ENCODE measurements at places on chromosomes 6 and 20.

DNA sequence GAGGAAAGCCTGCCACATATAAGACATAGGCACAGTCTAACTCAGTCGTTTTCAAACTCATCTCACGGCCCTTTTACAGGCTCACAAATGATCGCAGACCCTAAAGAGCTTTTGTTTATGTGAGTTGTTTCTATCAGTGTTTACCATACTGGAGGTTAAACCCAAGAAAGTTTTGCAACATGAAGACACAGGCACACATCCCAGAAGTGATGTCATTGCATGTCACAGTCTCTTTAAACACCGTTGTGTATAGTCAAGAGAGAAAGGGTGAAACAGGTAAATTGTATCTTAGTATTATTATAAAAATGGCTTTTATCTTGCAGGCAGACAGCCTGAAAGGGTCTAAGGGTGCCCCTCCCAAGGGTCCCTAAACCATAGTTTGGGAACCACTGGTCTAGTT is 96.7 kb downstream of the BACH2 start:
- DNase-seq: no peak

- DNase-seq: no peak
These were observed 43.0 kb downstream of the TSPYL4 start for GRCh38 chr6:116210750-116211425.

GRCh38 chr20:34675993-34676641 is 775 bp downstream of the PIGU start:
- no peak for DNase-seq

GRCh38 chr6:16380220-16380809 is 141.9 kb downstream of the GMPR start:
- no peak for DNase-seq

DNA sequence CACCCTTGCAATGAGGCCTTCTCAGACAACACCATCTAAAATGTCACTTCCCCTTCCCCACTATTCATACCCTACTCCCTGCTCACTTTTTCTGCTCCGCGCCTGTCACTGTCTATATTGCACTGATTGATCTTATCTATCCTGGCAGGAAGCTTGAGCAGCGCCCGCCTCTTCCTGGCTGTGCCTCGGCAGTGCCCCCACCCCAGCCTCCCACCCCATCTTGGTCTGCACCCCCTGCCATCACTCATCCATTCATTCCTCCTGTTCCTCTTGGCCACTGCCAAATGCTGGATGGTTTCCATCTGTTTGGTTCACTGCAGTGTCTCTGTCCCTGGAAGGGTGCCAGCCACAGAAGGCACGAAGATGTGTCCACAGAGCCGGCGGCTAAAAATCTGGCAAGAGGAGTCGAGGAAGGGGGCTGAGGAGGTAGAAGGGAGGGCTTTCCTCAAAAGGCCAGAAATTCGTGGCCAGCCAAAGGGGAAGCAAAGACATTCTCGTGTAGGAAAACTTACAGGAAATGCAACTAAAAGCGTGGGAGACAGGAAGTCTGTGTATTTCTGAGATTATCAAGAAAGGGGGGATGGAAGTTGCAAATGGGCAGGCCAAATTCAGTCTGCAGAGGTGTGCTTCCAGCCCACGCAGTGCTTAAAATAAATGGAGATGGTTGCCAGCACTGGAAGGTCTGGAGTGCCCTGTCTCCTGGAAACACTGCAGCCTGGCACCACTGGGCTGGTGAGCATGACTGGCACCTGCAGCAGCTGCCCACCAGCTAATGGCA is 27.6 kb downstream of the SYNJ2 start:
- no peak for DNase-seq

DNA sequence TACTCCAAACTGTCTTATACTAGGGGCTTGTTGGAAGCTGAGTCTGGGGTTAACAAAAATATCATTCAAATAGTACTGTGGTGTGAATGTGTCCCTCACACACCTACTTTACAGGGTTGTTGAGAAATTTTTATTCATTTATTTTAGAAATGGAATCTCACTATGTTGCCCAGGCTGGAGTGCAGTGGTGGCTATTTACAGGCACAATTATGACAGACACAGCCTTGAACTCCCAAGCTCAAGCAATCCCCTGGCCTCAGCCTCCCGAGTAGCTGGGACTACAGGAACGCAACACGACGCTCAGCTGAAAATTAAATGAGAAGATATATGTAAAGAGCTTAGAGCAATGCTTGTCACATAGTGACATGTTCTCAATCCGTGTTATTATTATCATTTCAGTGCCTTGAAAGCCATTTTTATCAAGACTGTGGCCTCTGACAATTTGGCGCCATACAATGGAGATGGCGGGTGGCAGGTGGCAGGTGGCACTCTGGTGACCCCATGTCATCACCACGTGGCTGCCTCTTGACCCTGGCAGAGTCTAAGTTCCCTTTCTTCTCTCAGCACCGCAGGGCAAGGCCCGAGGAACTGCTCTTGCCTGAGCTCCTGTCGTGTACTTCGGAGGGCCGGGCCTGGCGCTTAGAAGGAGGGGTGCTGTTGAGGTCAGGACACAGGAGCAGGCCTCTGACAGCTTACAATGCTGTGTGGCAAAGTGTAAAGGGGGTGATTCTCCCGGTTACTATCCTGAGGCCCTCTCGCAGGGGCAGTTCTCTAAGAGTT is 64.5 kb downstream of the STX11 start:
- DNase-seq: no peak

DNA sequence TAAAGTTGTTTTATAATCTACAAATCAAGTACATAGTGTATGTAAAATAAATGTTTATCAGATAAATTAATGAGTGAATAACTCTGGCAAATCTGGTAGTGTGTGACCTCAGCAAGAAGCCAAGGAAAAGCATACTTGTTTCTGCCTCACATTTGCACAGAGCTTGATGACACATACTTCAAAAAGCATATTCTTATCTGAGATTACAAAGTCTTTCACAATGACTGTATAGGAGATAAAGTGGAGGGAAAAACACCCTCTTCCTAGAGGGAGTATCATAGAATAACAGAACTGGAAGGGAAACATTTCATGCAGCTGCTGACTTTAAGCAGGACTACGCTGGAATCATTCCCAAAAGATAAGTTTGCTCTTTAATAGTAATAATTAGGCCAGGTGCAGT is 28.1 kb upstream of the AKAP7 start:
- DNase-seq: no peak

- DNase-seq: peak; percentile 49
These were observed 1.6 kb downstream of the MARCKS start for GRCh38 chr6:113858480-113859348.

DNA sequence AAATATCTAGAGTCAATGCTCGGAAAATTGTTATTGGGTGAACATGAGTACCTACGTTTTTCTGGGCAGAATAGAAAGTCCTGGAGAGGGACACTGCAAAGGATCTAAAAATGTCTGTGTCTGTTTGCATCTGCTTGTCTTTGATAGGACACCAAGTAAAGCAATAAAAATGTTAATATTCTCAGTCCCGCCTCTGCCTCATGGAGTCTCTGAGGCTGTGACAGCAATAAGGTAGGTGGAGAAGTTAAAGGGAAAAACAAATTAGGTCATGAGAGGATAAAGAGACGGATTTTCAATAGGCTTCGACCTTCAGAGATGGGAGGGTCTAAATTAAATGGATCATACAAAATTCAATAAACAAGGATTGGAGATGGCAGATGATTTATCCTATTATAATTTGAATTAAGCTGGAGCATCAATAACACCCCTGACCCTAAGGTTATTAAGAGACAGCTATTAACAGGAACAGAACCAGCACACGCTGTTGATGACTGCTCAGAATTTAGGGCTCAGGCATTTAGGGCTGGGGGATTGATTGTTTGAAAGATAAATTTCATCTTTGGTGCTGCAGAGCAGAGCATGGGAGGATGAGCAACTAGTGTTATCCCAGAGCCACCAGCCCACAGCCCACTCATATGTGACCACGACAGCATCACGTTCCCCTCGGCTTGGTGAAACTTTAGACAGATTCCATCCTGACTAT is 620.3 kb upstream of the CDH4 start:
- no peak for DNase-seq

DNA sequence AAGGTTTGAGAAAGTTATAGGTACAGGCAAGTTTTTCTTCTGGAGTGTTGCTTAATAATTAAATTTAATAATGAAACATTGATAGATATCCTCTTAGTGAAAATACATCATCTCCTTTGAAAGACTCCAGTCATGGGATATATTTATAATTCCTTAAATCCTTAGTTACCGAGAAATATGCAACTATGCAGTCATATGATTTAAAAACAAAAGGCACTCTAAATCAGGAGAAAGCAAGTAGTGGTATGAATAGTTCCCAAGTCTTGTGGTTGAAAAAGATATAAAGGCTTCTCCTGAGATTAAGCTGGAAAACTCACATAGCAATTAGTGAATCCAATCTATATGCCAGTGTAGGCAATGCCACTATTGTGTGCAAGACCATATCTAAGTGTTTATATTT is 475.4 kb downstream of the EYS start:
- no peak for DNase-seq

DNA sequence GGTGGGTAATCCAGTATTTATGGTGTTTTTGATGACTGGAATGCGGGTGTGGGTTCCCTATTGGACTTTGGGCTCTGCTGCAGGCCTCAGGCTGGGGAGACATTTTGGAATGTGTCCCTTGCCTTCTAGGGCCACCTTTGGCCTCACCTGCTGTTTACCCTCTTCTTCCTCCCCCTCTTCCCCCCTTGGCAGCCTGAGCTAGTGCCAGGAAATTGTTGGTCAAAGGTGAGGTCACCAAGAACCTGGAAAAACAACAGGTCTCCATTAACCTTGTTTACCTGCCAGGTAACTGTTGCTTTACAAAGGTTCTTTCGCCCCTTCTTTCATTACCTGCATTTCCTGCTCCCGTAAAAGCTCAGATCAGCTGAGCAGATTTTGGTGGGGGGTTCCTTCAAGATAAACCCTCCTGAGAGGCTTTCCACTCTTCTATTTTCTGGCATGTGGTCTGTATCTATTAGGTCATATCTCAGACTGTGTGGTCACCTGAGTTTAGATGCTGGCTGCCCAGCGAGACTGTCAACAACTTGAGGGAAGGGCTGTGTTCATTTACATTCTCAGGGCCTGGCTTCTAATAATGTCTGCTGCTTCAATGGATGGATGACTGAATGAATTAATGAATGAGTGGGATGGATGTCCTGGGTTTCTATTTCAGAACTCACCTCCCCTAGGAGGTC is 34.7 kb downstream of the VEGFA start:
- DNase-seq: no peak

GRCh38 chr20:52746770-52747169 is 225.4 kb upstream of the TSHZ2 start:
- DNase-seq: no peak

GRCh38 chr6:124479991-124480430 is 482.2 kb upstream of the RNF217 start:
- DNase-seq: no peak

- no peak for DNase-seq
These were observed 57.0 kb downstream of the KIF13A start for GRCh38 chr6:17930321-17930993.

DNA sequence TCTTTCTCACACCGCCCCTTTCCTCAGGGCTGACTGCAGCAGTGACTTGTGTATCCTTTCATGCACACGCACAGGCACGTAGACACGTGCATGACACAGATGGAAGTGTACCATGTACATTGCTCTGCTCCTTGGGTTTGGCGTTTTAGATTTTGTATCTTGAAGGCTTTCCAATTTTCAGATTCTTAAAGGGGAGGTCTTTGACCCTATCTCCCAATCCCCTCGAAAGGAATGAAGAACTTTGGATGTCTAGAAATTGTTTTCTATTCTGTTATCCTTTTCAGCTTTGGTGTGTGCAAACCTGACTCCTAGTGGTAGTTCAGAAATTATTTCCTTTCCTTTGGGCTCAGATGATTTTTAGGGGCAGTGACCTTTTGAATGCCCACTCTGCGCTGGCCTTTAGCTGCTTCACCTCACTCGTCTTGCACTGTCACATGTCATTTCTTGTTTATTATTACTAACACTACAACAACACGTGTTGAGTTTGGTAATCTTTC is 63.0 kb downstream of the HIVEP1 start:
- DNase-seq: no peak

GRCh38 chr6:149696901-149697300 is 21.0 kb downstream of the LATS1 start:
- no peak for DNase-seq

GRCh38 chr20:58883241-58883691 is 30.8 kb downstream of the GNAS start:
- no peak for DNase-seq

DNA sequence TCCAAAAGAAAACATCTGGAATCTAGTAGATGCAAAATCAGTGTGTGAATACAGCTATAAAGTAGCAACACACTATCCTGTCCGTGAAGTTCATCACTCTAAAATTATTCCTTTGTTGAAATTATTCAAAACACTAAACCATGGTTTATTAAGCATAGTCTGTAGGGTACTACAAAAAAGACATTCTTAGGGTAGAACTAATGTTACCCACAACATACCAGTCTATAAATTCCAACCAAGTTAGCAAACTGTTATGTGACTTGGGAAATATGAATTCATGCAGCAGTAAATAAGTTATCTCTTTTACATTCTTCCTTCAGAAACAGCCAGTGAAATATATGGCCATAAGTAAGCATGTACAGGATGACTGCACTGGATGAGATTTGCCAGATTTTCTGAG is 580.3 kb upstream of the ADGRB3 start:
- no peak for DNase-seq

GRCh38 chr6:32815996-32816395 is 806 bp downstream of the HLA-DOB start:
- no peak for DNase-seq

GRCh38 chr6:75693534-75693933 is 55.5 kb upstream of the MYO6 start:
- DNase-seq: no peak

GRCh38 chr6:118553132-118553531 is 5.0 kb downstream of the PLN start:
- no peak for DNase-seq

DNA sequence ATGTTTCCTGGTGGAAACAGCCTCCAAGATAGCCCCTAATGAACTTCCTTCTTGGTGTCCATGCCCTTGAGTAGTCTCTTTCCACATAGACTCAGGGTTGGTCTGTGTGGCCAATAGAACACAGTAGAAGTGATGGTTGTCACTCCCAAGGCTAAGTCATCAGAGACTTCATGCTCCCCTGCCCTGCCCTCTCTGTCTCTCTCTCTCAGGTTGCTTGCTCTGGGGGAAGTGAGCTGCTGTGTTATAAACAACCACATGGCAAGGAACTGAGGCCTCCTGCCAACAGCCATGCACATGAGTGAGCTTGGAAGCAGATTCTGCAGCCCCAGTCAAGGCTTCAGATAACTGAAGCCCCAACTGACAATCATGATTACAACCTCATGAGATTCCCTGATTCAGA is 85.3 kb upstream of the SLC22A16 start:
- no peak for DNase-seq

DNA sequence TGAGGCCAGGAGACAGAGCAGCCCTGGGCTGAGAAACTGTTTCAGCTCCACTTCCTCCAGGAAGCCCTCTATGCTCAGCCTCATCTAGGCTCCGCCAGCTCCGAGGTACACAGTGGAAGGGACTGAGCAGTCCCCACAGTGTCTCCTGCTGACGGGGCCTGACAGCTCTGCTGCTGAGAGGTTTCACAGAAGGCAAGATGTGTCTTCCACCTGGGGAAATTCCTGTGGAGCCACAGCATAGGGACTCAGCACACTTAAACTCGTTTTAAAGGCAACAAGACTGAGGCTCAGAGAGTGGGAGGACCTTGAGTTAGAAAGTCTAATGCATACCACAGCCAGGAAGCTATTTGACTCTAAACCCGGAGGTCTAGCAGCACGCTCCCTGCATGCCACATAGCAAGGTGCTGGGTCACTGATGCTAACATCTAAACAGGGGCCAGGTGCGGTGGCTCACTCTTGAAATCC is 6.8 kb downstream of the ADA start:
- peak; percentile 35 for DNase-seq
